ENCODE measurements at places on chromosomes 7 and 10.

DNA sequence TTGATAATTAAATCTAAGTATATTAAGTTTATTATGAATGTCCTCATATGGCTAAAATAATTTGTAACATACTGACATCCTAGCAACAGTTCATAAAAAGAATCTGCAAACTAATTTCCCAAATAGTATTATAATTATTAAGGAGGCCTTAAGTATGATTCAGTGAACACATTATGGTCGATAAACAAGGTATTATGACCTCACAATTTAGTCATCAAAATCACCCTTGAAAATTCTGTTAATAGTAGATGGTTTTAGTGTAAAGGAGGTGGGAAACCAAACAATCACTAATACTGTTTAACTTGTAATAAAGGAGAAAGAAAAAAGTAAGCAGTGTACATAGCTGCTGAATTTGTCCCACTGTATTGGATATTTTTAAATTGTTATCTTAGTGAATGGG, 2.1 kb downstream of the ETV1 start:
- no peak for DNase-seq

DNA sequence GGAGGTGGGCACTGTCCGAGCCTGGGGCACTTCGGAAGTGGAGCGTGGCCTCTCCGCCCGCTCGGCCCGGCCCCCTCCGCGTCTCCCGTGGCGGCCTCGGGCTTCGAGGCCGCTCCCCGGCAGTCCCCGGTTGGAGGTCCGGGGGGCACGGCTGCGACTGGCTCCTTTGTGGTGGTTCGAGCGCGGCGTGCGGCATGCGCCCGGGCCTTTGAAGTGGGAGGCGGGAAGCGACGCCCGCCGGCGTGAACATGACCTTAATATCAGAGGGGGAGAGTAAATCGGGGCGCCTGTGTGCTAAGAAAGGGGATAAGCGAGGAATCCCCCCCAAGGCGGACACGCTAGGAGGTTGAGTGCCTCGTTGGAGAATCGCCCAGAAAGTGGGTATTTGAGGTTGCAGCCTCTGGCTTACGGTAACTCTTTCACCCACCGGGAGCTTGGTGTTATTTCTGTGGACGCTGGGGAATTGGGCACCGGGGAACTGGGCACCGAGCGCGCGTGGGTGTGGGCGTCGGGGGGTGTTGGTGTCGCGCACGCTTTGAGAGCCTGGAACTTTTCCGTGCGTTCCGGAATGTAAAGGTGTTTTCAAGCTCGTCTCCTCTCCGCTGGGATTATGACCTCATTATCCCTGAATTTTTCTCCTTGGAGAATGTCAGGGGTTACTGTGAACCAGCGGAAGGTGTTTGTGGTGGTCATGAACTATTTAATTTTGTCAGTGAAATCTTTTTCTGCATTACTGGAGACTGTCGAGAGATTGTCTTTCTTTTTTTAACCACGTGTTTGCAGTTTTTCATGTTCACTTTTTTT, 660 bp downstream of the SUV39H2 start:
- DNase-seq = no peak

- DNase-seq = no peak
Measured at GRCh38 chr7:47318395-47319182, 263.3 kb downstream of the TNS3 start.

GRCh38 chr10:119503821-119504220, 38.7 kb downstream of the RGS10 start:
- no peak for DNase-seq

DNA sequence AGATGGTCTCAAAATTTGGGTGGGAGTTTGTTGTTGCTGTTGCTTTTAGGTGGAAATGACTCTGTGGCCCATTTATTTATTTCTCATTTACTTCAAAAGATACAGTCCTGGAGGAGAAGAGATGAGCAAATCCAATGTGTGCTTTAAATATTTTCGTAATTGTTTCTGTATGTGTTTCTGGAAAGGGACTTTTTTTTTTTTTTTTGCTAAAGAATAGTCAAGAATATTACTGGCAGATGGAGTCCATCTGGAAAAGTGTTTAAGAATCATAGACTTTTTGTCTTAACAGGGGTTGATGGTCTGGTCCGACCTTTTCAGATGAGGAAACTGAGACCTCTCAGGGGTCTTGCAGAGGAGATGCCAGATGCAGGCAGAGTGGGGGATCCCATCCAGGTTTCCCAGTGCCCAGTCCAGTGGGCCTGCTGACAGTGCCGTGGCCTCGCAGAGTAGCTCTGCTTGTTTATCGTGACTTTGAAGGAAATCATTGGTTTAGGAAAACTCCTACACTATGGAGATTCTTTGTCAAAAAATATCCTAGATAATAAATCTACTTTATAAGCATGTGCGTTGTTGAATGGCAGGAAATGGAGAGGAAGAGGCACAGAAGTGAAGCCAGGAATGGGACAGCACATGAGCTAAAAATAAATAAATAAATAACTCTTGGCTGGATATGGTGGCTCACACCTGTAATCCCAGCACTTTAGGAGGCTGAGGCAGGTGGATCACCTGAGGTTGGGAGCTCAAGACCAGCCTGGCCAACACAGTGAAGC, 164.3 kb upstream of the SVIL start:
- no peak for DNase-seq

DNA sequence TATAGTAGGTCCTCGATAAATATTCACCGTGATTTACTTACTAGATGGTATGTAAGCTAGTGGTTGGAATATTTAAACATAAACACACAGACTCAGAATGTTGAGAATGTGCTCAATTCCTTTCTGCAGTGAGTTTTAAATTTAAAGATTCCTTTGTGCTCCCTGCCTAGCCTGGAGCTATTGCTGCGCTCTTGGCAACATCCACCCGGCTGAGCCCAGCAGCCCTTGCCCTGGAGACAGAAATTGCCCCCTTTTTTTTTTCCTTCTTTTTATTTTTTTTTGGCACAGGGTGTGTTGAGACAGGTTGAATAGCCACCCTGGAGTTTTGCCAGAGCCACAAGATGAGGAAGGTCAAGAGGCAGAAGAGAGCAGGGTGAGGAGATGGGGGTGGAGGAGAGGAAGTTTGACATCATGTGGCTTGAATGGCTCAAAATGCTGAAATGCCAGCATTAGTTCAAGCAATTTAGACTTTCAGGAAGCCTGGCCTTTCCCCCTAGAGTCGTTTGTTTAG, 180.8 kb downstream of the PRKCQ start:
- no peak for DNase-seq

DNA sequence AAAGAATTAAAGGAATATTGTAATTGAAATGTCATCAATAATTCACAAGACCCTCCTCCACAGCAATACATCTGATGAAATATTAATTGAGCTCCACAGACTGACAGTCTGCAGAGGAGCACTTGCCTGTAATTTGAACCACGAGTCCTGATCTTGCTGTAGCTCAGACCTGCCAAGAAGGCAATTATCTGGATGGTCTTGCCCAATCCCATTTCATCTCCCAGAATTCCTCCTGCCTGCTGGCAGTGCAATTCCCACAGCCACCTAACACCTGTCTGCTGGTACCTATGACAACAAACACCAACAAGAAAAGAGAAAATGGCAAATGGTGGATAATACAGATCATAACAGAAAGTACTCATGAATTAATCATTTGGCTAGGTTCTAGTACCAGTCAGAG, 38.5 kb downstream of the ERCC6 start:
- no peak for DNase-seq

- DNase-seq = no peak
Measured at GRCh38 chr10:43731486-43731885, 82.8 kb upstream of the ZNF32 start.

GRCh38 chr10:128854963-128855362, 612.1 kb upstream of the MGMT start:
- DNase-seq = no peak

GRCh38 chr10:131553581-131553980, 242.1 kb upstream of the TCERG1L start:
- no peak for DNase-seq

DNA sequence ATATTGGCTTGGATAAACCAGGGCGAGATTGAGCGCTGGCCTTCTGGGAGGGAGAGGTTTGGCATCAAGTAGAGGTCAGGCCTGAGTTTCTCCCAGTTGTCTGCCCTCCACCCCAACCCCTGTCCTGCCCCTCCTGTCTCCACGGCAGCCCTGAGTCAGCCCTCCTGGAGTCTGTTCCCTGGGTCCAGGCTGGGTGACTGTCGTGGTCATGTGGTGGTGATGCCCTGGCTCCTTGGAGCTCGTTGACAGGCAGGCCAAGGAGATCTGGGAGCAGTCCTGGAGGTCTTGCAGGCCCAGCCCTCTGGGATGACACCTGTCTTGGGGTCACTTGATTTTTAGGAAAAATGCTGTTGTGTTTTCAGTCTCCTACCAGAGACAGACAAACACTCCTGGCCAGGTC, 53.6 kb upstream of the PODXL start:
- DNase-seq = no peak

DNA sequence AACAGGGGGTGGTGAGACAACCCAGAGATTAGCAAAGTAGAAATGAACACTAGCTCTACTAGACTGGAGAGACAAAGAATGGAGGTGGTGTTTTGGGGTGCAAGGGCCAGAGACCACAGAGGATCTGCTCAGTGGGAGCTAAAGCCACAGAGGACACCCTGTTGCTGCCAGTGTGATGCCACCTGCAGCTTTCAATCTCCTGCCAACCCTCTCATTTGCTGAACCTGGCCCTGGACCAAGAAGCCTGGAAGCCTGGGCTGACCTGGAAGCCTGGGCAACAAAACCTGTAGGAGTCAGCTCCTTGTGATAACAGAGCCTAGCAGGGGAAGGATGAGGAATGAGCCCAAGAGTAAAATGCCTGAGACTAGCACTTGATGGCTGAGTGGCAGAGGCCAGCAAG, 81.1 kb upstream of the ADO start:
- DNase-seq = no peak

DNA sequence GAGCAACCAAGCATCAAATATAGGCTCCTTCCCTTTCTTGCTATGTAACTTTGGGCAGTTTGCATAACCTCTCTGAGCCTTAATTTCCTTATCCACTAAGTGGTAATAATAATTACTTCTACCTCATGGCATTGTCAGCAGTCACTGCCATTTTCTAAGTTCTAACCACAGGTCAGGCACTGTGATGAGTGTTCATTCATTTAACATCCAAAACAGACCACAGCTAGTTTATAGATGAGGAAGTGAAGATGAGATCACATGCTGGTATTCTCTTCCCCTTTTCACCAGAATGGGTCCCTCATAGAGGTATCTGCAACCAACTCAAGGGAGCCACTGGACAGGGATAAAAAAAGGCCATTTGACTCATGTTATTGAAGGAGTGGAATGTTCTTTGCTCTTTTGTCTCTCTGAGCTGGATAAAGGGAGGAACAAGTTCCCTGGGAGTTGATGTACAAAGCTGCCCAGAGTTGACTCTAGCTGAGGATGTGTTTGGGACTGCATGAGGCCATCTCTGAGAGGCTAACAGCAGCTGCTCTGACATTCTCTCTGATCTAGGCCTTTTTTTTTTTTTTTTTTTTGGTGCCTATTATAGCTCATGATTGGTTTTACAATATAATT, 65.0 kb downstream of the DNAJC12 start:
- no peak for DNase-seq

DNA sequence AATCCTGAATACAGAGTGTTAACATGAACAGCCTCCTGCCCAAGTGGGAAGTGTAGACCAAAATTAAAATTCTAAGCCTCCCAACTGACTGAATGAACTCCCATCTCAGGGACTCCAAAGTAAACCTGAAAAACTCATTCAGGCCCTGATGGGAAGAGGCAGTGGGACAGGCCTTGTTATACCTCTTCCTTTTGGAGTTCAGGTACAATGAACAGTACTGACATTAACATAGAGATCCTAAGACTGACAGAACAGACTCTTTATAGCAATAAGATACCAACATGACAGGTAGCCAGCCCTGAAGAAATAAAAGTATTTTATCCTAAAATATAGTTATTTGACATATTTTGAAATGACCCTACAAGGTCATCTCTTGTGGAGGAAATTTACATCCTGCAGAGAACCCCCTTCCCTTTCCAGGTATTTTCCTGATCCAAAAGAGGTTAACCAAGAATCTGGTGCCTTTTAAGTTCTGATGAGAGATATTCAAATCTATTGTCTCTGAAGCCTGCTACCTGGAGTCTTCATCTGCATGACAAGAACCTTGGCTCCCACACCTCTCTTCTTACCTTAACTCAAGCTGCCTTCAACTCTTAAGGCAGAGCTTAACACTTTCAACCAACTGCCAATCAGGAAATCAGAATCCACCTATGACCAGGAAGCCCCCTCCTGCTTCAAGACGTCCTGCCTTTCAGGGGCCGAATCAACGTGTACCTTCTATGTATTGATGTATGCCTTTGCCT, 103.3 kb upstream of the PFKP start:
- DNase-seq = no peak

- no peak for DNase-seq
Measured at GRCh38 chr7:36575832-36576231, 148.5 kb downstream of the AOAH start.

DNA sequence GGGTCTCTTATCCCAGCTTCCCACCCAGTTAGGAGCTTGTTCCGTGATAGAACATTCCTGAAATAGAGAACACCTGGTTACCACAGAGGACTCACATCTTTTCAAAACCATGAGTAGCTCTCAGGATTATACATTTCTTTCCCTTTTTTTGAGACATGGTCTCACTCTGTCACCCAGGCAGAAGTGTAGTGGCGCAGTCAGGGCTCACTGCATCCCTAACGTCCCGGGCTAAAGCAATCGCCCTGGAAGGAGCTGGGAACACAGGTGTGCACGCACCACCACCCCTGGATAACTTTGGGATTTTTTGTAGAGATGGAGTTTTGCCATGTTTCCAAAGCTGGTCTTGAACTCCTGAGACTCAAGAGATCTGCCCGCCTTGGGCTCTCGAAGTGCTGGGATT, 144.0 kb downstream of the RNF216 start:
- no peak for DNase-seq

DNA sequence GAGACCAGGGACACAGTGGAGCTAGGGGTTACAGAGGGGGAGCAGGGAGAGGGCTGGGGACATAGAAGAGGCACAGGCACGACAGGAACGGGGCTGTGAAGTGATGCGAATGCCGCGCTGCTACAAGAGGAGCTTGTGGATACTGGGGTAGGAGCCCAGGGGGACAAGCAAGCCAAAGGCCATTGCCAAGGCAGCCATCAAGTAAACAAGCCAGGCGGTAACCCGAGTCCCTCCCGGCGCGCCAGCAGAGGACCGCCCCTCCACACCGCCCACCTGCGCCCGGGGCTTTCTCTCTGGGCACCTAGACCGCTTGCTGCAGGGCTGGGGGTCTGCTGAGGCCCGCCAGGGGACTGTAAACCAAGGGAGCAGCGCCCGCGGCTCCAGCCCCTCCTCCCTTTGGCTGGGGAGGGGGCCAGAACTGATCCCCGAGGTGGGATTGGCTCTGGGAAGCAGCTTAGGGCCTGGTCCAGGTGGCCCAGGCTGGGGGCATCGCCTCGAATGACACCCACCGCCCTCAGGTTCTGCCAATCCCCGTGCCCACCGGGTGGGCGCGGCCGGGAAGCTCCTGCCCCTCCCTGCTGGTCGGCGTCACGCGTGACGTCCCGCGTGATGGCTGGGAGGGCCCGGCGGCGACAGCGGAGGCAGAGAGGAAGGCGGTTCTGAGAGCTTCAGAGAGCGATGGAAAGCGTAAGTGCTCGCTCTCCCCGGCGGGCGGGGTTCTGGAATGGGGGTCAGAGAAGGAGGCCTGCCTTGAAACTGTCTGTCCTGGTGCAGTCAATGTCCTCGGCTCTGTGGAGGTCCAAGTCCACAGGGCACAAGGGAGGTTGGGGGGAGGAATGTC, 982 bp downstream of the SFXN3 start:
- DNase-seq = no peak

Measured in cortex of kidney (tissue), 1 donor.